ENCODE measurements at places on chromosomes 16 and 17.

DNA sequence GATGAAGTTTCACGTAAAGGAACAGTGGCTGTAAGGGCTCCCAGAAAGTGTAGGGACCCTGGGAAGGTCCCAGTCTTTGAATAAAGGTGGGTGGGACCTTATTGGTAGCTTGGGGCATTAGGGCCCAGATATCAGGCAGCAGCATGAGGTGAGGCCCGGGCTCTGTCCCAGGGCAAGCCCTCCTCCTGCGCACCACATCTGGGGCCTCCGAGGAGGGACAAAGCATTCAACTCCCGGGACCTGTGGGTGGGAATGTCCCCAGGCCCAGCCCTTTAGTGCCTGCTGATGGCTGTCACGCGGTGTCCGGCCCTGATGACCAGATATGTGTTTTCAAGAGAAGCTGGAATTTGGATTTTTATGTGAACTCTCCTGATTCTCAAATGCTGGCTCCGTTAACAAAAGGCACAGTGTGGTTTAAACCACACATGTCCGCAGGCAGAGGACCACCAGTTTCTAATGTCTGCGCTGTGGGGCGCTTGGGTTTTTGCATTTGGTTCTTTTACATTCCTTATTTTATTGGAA, 30.4 kb downstream of the RAI1 start:
- DNase-seq: no peak

GRCh38 chr17:2202996-2203575, 100.5 kb downstream of the SMG6 start:
- DNase-seq: no peak

- DNase-seq: no peak
Observed at GRCh38 chr17:66941249-66941648, 23.3 kb upstream of the CACNG4 start.

- no peak for DNase-seq
Observed at GRCh38 chr16:27721531-27722181, 171.7 kb downstream of the KATNIP start.

DNA sequence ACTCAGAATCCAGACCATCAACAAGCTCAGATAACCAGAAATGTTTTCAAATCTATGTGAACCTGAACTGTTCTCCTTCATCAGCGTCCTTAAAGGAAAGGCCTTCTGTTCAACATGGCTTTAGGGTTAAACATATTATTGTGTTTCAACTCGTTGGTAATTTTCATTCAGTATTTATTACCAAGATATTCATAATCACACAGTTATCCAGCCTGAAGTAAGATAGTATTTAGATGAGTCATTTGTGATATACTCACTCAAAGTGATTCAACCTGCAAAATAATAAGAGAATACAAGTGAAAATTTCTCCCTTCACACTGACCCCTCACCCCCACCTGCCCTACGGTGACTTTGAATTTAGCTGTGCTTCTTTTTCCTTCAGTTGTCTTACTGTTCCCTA, 3.0 kb downstream of the CYLD start:
- DNase-seq: no peak

DNA sequence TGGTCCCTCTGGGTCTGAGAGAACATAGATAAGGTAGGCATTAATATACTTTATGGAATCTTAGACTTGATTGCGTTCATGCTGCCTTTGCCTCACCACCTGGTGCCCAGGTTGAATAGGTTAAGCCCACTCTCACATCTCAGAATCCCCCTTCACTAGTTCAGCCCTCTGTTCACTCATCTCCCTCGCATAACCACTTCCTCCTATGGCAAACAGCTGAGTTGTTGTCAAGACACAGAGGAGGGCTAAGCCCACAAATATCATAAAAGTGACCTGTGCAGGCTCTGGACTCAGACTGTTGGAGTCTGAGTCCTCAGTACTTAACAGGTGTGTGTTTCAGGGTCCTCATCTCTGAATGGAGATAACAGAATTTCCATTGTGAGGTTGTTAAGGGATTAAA, 55.7 kb downstream of the GOSR1 start:
- DNase-seq: no peak

- peak; percentile 31 for DNase-seq
Observed at GRCh38 chr16:70679671-70680494, 6.0 kb downstream of the MTSS2 start.

DNA sequence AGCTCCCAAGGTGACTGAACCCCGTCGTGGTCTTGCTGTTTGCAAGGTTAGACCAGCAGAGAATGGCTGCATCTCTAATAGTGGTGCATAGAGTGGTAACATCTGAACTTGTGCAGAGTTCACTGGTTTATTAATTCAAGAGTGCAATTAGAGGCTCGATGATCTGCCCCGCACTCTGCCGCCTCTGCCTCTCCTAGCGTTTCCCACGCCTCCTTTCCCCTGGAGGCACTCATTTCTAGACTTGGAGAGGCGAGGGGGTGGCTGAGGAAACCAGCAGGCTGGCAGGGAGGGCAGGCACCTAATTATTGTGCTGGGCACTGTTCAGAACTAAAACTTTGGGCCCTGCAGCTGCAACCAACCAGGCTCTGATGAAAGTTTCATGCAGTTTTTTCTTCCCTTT, 363.5 kb upstream of the EEF2KMT start:
- DNase-seq: no peak

DNA sequence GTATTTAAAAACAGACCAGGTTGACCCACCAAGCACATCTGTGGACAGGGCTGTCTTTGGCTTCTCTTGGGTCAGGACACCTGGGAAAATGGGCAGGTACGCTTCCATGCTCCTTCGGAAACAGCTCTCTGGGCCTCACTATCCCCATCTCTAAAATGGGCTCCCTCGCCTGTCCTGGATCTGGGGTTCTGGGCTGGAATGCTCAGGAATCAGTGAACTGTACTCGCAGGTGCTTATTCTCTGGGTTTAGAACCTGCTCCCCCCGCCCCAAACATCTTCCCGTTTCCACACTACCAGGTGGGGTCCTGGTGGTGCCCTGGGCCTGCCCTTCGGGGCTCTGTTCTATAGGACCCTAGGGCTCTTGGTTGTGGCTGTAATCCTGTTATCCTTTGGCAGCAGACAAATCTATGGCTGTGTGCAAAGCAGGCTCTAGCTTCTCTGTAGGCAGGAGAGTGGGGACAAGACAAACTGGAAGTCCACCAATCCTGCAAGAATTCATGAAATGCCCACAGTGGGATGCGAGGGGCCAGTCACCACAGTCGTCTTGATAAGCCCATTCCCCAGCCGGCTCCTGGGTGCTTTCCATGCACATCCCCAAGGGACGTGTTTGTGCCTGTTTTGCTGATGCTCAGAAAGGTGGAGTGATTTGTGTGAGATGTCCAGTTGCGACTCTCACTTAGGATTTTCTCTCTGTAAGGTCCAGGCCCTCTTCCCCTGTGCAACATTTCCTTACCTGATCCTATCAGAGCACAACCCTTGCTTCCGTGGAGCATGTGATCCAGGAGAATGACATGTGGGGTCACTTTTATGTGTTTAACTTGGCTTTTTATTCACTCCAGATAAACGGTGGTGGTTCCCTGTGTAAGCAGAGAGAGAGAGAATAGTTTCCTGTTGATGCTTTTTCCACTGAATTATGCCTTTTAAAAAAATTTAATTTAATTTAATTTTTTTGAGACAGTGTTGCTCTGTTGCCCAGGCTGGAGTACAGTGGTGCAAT, 37.2 kb downstream of the HAPSTR1 start:
- DNase-seq: no peak

- DNase-seq: peak; percentile 66
Observed at GRCh38 chr17:64393000-64393402, 2.3 kb upstream of the PECAM1 start.

DNA sequence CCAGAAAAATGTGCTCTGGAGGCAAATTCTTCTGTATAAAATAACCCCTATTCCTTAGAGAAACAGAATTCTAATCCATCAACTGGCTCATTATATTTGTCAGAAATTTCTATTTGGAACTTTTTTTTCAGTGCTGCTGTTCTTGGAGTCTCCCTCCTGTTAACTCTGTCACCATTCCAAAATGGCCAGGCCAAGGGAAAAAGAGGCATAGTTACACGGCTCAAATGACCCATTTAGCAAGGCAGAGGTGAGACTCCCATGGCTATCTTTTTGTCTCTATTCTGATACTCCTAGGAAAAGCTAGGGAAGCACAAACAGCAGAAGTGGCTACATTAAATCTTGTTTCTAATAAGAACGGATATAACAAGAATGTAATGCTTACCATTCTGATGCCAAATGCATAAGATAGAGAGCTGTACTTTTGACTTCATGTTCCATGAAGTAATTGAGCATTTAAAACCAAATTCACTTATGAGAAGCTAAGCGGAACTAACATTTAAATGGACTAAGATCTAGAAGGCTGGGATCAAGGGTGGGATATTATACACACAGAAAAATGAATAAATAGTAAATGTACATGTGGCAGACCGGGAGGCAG, 64.4 kb upstream of the CORO6 start:
- no peak for DNase-seq

DNA sequence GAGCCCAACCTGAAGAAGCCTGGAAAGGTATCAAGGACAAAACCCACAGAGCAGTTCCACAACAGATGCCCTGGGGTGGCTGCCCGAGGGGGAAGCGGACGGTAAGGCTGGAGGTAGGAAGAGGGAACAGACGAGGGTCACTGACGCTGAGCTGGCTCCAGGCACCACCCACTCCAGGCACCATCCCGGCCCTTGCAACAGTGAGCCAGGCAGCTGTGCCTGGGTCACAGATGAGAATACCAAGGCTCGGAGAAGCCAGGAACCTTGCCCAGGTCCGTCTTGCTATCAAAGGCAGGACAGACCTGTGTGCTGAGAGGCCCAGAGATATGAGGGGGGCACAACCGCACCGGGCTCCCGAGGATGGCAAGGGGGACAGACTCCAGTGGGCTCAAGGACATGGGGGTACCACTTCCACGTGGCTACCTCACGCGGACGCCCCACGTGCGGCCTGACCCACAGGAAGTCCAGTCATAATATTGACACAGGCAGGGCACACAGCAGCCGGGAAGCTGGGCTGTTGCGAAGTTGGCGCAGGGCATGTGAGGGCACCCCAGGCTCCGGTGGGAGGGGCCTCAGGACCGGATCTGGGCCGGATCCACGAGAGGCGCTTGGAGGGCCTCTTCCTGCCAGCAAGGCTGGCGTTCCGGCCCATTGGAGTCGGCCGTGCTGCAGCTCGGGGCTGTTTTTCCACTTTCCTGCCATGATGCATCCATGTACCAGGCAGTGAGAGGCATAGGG, 29.9 kb downstream of the PEMT start:
- no peak for DNase-seq

GRCh38 chr16:56108056-56108471, 83.2 kb upstream of the GNAO1 start:
- DNase-seq: no peak

GRCh38 chr16:983044-984030, 1.8 kb downstream of the SOX8 start:
- no peak for DNase-seq

DNA sequence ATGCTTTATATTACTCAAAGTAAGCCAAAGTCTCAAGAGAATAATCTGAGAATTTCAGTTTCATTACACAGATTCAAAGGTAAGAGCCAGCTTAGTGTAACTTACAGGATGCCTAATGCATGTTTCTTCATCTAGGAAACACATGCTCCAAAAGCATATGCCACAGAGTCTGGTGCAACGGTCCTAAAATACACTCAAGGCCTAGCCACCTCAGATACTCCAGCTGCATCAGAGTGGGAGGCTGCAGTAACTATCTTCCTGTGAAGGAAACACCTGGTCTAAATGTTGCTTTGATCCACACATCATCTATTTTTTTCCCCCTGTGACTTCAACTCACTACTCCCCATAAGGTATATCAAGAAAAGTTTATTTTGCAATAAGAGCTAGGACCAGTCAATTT, 51.6 kb upstream of the CORO6 start:
- DNase-seq: no peak

DNA sequence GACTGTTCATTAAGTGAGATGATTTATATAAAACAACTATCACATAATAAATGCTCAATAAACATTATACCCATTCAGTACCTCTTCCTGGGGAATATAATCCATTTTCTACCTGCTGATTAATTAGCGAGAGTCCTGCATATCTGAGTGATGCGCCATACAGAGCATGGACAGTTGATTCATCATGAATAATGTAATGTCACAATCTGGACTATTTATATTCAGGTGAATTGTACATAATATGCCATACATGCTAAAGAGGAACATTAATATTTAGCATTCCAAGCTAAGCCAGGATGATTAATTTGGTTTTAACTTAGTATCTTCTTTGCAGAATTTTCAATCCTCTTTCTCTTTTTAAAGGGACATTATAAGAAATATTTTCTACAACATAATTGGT, 362.0 kb upstream of the XYLT1 start:
- DNase-seq: no peak

DNA sequence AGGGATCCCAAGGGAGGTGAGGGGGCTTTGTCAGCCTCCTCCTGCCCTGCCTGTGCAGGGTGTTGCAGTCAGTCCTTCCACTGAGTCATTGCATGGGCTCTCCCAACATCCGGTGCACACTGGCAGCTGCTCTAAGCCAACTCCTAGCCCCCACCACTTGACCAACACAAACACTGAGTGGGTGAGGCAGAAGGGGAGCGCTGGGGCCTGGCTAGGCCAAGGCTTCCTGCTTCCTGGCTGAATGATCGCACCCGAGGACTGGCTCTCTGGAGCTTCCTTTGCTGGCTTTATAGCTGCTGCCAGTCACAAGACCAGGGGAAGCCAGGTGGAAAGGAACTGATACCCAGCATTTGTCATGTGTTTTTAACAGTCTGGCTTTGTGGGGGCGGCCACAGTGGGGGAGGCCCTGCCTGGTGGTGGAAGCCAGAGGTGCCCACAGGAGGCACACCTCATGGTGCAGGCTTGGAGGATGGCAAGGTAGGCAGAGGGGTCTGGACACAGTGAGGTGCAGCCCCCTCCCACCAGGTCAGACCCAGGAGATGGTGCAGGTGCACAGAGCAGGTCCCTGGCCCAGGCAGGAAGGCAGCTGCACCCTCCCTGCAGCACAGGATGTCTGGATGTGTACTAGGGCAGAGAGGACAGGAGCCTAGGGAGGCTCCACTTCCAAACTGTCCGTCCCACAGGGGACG, 6.8 kb downstream of the MPG start:
- DNase-seq: peak; percentile 81

DNA sequence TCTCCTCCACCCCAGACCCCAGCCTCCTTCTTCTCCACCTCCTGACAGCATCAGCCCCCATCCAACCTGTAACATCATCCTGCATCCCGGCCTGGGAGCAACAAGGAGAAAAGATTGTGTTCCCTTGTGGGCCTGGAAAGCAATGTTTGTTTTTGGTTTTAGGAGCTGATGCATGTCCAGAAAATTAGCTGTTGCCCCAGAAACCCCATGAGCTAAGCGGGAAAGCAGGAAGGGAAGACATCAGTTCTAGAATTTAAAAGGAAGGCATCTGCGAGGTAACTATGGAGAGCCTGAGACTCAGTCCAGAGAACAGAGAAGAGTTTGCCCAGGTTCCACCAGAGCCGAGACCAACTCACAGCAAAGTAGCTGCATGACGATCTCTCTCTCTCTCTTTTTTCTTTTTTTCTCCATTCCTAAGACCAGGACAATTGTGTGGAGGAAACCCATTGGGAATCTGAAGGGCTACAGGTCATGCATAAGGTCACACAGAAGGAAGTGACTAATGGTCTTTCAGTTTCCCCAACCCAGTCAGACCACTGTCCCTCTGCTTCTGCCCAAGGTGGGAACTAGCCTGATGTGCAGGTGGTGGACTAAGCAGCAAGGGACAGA, 124.4 kb downstream of the SLC39A11 start:
- no peak for DNase-seq

Data from activated naive CD8-positive, alpha-beta T cell treated with anti-CD3 and anti-CD28 coated beads for 36 hours (primary cell).